ENCODE measurements at places on chromosomes 5 and 9.

DNA sequence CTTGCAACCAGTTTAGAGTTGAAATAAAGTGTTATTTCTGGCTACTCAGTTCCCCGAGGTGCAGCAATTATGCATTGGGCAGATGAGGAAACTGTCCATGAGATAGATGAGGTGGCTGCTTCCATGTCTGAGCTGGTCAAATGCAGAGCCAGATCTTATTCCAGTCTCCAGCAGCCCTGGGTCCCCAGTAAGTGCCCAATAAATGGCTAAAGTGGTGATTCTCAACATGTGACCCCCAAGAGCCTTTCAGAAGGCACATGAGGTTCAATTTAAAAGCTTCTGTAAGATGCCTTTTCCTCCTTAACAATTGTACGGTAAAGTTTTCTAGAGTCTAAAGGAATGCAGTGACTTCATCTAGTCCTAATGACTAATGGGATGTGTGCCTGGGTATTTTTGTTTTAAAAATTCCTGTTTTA, 17.5 kb downstream of the ATOX1 start:
- no peak for DNase-seq

- no peak for DNase-seq
Observed at GRCh38 chr5:32024751-32025150, 149.4 kb downstream of the GOLPH3 start.

GRCh38 chr9:125807079-125807478, 59.9 kb downstream of the PBX3 start:
- DNase-seq, result no peak

DNA sequence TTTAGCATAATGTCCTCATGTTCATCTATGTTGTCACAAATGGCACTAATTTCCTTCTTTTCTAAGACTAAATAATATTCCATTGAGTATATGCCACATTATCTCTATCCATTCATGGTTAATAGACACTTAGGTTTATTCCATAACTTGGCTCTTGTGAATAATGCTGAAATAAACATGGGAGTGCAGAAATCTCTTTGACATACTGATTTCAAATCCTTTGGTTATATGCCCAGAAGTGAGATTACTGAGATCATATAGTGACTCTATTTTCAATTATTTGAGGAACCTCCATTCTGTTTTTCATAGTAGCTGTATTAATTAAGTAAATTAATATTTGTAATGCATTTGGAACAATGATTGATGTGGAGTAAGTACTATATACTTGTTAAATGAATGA, 13.0 kb downstream of the SMIM3 start:
- no peak for DNase-seq
